ENCODE measurements at places on chromosomes 12 and 14.

- no peak for DNase-seq
Measured at GRCh38 chr12:18552829-18553228, 185.0 kb downstream of the PLCZ1 start.

DNA sequence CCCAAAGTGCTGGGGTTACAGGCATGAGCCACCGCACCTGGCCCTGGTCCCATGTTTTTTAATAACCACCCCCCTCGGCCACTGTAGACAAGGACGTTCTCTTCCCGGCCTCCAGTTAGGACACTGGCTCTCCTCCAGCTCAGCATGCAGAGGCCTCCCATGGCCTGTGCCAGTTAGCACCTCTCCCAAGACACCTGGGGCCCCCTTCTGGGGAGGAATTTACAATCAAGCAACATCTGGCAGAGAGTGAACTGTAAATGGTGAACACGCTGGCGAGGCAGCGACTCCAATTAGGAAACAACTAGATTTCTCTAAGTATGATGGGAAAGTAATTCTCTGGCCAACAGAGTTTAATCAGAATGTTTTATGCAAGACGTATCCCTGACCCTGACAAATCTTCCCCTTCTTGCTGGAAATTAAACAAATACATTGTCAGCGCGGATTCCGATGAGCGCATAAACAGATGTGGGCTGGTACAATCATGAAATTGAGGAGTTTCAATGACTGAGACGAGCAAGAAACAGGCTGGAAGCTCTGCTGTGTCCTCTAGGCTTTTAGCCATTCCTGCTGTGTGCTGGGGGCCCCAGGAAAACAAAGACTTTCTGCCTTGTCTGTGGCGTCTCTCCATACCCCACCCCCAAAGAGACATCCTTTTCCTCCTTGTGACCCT, 61.7 kb upstream of the DLK1 start:
- no peak for DNase-seq

DNA sequence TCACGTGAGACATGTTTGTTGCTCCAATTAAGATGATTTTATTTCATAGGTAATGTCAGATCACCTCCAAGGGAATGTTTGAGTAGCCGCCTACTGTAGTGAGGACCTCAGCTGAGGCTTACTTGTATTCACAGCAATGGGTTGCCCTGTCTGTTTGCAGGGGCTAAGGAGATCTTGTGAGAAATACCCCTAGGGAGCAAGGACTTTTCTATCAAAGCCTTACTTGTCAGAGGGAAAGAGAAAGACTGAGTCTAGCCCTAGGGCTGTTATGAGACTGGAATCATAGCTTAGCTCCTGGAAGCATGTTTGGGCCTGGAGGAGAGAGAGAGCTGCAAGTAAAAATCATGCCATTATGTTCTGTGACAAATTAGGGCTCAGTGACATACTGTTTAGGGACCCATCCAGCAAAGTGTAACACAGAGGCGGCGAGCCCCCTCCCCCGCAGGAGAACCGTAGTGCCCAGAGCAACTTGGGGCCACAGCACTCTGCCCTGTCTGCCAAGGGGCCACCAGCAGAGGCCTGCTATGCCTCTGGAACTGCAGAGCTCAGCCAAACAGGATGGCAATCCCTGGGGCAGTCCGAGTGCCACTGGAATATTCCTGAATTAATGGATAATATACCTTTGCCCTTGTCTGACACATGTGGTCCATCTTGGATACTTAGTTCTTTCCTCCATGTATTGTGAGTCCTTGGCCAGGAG, 178.8 kb downstream of the DACT1 start:
- no peak for DNase-seq

GRCh38 chr12:121801595-121802484, 2.0 kb upstream of the SETD1B start:
- no peak for DNase-seq

DNA sequence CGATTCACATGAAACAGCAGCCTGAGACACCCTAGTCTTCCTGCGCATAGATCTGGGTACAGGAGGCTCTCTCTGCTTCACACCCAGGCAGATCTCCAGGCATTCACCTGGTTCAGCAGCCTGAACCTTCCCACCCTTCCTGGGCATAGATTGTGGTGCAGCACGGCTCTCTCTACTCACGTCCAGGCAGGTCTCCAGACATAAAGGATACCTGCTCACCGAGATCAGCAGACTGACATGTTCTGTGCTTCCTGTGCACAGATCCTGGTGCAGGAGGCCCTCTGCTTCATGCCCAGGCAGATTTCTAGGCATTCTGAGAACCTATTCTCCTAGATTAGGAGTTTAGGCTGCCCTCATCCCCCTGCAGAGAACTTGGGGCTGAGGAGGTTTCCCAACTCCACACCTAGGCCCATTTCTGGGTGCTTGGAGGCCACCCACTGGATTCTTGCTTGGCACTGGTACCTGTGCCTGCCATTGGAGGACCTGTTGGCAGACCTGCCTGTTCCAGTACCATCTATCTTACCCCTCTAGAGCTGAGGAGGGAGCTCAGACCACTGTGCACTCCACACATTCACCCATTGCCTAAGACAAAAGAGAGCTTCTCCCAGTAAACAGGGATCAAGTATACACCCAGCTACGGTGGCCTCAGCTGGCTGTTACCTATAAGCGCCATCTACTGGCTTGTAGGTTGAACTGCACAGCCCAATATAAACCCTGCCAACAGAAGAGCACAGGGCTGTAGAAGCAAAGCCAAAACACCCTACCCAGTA, 28.0 kb upstream of the GARIN6 start:
- no peak for DNase-seq

GRCh38 chr14:50064993-50065392, 51.4 kb downstream of the VCPKMT start:
- no peak for DNase-seq

DNA sequence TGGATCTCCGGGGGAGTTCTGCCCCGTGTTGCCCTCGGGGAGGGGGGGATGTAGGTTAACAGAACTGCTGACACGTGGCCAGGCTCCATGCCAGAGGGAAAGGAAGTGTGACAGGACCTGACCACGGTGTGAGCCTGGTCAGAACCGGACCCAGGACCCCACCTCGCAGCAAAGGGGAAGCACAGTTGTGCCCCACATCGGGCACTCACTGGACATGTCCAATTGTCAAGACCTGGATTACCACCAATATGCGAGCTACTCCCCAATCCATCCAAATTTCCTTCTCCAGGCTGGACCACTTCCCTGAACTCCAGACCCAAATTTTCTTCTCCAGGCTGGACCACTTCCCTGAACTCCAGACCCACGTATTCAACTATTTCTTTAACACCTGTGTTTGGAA, 78.8 kb upstream of the PIWIL1 start:
- no peak for DNase-seq
